ENCODE measurements at places on chromosomes 1 and 21.

GRCh38 chr1:74681449-74681848 lies 7.9 kb upstream of the ERICH3 start:
- no peak for DNase-seq

DNA sequence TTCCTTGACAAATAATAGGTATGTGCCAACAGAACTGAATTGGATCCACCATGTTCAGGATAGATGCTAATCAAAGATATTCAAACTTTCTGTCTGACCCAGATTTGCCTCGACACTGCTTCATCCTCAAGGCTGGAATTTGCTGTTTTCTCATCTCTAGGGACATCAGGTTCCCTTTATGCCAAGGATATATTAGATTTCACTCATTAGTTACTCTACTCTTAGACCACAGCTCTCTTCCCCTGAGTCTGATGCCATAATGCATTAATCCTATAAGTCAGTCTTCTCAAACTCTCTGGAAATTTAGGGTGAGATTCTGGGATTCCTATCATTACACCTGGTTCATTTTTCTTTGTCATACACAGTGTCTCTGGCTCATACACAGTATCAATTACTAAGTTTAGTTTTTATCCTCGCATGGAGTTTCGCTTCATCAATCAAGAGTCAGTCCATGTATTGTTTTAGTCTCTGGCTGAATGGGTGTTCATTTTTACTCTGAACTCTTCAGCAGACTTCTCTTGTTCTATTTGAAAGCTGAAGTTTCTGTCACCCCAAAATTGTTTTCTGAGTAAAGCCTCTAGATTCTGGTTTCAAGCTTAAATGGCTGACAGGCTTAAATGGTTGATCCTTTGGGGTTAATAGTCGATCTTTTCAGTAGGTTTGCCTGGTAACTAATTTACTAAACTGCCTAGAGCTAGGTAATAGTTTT lies 9.3 kb upstream of the DCAF6 start:
- DNase-seq, result no peak

DNA sequence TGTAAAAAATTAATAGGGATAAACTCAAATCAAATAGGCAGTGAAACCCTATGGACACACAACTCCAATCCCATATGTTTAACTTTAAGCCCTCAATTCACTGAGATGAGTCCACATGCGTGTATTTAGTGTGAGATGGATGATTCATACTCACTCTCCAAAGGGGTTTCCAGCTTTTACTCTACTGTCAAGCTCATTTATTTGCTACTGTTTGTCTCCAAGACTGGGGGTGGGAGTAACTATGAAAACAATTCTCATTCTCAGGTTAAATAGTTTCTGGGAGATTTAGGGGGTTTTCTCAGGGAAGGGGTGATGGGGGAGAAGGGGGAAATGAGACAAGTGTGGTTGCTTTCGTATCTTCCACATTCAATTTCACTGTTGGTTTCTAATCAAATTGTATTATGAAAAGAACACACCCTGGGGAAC lies 2.7 kb downstream of the RAB29 start:
- DNase-seq, result no peak

GRCh38 chr1:77825131-77825709 lies 45.8 kb downstream of the MIGA1 start:
- DNase-seq, result no peak

DNA sequence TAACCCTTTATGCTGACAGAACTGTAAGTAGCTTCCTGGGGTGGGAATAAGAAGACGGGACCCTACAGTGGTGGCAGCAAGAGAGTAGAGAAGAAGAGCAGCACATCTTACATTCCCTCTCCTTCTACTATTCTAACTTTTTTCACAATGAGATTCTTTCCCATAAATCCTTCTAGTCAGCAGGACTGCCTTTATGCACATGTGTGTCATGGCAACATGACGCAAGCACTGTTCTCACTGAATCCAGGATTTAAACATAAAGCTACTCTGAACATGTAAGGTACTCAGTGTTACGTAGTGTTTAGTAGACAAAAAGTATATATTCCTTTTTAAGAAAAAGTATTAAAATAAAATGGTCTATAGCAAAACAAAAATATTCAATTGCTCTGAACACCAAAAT lies 309.7 kb upstream of the LYPLAL1 start:
- no peak for DNase-seq
